Fibroblast of lung (primary cell): ENCODE measurements at places on chromosomes 5 and 9.

- no peak for DNase-seq
Observed at GRCh38 chr5:171978519-171978918, 27.9 kb downstream of the FBXW11 start.

- DNase-seq = no peak
Observed at GRCh38 chr5:35237580-35238376, 7.5 kb upstream of the PRLR start.

- no peak for DNase-seq
Observed at GRCh38 chr5:124747791-124748686, 1.6 kb upstream of the ZNF608 start.

DNA sequence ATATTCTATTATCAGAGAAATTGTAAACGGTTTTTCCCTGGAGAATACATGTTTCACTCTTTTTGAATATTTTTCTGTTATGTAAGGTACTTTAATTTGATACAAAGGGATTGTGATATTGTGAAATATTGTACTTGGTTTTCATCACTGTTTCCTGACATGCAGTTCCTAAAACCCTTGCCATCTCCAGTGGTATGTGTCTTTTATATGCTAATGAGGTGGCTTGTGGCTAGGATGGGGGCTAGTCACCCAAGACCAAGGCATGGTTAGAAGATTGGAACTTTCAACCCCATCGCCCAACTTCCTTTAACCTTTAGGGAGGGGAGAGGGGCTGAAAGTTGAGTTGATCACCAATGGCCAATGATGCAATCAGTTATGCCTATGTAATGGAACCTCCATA is 160.6 kb downstream of the TAF11L14 start:
- DNase-seq = no peak

DNA sequence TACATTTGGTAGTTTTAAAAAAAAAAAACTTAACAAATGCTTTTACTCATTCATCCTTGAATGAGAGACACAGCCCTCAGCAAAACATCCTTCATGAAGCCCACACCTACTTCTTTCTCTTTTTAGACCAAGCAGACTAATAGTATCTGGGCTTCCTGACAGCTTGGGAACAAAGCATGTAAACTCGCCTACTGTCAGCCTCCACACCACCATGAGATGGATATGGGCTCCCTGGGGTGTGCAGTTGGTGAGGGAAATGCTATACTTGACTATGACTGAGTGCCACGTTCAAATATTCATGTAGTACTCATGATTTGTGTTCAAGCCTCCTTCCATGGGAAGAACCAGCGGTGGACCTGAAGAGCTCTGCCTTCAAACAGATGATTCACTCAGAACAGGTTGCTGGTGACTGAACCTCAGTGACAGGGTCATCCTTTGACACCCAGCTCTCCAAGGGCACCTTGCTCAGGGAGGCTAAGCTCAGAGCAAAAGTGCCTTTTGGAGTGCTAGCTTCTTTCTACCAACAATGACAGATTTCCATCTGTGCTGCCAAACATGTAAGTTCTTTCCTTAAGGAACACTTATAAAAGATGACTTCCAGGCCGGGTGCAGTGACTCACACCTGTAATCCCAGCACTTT is 36.8 kb downstream of the SLC22A5 start:
- no peak for DNase-seq

DNA sequence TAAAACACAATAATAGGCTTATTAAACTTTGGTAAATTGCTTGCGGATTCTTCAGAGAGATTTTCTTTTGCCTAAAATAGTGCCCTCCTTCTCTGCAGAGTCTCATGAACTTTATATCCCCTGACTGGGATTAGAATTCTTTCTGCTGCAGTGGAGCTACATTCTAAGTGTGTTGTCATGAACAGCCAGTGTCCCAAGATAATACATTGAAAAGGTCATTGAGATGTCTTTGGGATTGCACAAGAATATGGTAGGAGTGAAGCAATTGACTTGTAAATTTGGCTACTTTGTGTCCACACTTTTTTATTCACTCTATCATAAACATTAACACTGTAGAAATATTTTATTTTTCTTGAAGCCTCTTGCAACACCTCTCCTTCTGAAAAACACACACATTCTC is 604.5 kb downstream of the GABRG2 start:
- no peak for DNase-seq

DNA sequence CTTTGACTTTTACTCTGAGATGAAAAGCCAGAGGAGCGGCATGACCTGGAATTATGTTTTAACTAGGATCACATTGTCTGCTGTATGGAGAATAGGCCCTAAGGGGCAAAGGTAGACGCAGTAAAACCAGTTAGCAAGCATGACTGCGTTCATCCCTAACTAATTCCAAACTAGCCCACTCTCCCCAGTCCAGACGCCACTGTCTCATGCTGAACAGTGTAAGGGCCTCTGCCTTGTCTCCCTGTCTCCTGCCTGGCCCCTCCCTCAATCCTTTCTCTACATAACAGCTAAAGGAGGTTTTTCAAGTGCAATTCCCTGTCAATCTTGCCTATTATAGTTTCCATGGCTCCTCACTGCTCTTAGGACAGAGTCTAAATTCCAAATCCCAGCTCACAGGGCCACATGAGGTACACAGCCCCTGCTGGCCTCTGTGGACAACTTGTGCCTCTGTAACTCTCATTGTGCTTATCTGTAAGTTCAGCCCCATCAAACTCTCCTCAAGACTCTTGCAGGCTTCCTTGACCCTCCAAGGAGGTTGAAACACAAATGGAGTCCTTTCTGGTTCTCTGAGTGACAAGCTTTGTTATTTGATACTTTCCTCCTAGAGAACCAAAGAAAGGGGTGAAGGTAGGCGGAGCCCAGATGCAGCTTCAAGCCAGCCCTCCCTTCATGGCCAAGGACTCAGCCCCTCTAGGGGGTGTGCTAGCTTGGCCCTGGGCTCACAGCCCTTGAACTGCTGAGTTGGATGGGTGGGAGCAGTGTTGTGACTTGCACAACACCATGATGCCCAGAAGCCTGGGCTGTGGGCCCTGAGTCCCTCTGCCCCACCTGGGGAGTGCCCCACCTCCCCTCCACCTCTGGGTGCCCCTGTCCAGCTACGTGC is 16.0 kb upstream of the SLC22A4 start:
- no peak for DNase-seq

GRCh38 chr5:136030956-136031611 is 2.3 kb downstream of the TGFBI start:
- DNase-seq = no peak

- no peak for DNase-seq
Observed at GRCh38 chr5:57552033-57552432, 69.4 kb upstream of the ACTBL2 start.

DNA sequence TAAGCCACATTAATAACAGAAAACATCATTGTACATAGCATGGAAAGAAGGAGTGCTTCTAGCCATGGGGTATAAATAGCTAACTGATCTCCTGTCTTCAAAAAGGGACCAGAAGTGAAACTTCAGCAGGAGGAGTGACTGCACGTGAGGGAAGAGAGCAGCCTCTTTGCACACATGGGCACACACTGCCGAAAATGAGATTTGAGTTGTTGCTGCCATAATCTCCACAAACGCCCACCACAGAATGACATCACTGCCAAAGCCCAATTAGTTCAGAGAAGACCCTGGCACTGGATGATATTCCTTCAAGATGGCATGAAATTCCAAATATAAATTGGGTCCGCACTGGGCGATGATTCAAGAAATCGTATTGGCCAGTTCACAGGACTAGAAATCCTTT is 238.9 kb upstream of the NR4A3 start:
- DNase-seq = no peak

DNA sequence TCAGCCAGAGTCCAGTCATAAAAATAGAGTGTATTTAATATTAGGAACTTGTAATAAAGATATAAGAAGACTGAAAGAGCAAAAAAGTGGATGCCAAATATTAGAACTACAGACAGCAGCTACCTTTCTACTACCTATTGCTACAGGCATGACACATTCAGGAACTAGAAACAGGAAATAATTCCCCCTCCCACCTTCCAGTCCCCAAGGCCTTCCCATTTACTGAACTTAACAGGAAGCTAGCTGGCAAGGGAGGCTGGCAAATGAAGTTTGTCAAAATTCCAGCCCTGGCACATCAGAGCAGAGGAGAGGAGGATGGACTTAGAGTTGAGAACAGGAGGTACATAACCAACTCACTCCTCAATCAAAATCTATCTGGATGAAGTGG is 50.2 kb upstream of the RIC1 start:
- DNase-seq = no peak

- DNase-seq = peak; percentile 69
Observed at GRCh38 chr9:132877824-132878694, at the start of gene AK8. Gene AK8, minus strand, starts transcription at chr9:132878284. Its CDS starts 29 bp downstream, at chr9:132878255.

DNA sequence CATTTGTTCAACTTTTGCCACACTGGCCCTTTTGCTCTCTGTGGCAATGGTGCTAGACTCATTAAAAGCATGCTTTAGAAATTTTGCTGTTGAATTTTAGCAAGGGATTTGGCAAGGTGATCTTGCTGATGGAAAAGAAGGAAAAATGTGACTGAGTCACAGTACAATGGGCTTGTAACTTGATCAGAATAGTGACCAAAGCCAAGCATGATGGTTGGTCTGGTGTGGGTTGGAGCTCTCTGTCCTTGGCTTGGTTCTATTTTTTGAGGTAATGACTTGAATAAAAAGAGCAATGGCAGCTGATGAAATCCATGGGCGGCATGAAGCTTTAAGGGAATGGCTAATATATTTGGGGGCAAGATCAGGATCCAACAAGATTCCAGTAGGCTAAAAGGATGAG is 114.4 kb upstream of the ZNF366 start:
- no peak for DNase-seq

DNA sequence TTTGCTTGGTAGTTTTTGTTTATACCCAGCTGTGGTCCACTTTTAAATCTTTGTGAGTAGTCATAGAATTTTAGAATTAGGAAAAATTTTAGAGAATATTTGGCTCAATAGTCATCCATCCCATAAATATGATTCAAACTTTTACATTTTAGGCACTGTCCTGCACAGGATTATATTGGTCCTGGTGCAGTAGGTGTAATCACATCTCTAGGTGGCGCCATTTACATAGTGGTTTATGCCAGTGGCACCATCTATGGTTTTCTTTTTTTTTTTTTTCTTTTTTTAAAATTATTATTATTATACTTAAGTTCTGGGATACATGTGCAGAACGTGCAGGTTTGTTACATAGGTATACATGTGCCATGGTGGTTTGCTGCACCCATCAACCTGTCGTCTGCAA is 260.7 kb upstream of the KCNN2 start:
- DNase-seq = peak; percentile 30

DNA sequence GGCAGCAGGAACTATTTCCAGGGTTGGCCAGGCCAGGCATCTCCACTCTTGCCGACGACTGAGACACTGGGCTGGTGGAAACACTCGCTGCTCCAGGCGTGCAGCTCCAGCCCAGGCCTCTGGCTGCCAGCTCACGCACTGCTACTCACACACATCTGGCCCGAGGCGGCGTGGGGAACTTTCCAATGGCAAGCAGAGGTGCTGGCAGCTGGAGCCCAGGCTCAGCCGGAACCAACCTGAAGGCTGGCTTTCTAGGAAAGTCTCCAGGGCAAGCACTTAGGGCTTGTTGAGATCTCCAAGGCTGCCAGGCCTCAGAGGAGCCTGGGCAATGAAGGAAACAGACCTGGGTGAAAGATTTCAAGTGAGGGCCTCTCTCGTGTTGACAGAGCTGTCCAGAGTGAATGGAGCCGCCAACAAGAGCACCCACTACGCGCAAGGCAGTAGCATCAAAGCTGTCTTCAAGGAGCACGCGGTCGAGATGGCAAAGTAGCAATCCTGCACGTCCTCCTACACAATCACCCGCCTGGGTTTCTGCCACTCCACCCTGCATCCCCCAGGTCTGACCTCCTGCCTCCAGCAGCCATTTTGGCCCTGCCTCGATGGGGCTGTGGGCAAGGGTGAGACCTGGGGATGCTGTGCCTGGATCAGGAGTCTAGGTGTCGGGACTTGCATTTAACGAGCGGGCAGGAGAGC is 14.4 kb downstream of the SH3PXD2B start:
- no peak for DNase-seq

DNA sequence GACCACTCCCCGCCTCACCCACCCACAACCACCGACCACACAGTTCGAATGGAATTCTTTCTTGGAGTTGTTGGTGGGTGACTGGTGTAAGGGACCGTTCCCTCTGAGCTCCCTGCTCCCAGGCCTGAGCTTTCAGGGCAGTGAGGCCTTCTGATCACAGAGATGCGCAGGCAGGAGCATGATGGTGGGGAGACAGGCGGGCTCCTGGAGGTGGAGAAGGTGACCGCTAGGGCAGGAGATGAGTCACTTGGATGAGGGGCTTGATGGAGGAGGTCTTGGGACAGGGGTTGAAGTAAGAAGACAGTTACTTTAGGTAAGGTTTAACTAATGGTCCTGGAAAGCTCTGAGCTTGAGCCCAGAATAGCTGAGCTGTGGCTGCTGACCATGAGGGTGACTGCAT is 88.5 kb downstream of the HSPA4 start:
- DNase-seq = no peak

DNA sequence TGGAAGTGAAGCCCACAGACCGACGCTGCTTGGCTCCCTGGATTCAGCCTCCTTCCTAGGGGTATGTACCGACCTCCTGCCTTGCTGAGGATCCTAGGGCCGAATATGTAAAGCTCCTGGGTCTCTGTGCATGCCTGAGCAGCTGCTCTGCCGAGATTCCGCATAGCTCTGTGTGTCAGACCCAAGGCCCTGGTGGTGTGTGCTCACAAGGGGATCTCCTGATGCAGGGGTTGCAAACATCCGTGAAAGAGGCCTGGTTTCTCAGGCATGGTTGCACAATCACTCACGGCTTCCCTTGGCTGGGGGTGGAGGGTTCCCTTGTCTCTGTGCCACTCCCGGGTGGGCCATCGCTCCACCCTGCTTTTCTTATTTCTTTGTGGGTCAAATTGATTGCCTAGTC is 19.9 kb upstream of the SVEP1 start:
- peak; percentile 15 for DNase-seq

DNA sequence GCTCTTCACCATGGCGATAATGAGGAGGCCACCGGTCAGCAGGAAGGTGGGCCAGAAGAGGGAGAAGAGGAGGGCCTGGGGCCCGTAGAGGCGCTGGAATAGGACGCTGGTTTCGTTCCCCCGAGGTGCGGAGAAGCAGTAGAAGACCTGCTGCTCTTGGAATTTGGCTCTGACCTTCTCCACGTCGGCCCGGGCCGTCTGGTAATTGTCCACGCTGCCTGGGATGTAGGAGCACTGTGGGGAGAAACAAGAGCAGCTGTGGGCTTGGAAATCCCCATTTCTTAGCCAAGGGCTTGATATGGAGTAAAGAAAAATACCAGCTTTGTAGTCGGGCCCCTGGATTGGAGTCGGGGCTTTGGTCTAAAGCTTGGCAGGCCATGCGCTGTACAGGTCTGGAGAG is 10.4 kb downstream of the KCNMB1 start:
- no peak for DNase-seq

- peak; percentile 82 for DNase-seq
Observed at GRCh38 chr5:41924872-41925554, at the start of gene FBXO4. Gene FBXO4, plus strand, starts transcription at chr5:41925281. Its CDS starts 29 bp downstream, at chr5:41925310.
